Inflammatory macrophage treated with lipopolysaccharide for 4 hours (primary cell): ENCODE measurements at places on chromosomes 3 and 15.

DNA sequence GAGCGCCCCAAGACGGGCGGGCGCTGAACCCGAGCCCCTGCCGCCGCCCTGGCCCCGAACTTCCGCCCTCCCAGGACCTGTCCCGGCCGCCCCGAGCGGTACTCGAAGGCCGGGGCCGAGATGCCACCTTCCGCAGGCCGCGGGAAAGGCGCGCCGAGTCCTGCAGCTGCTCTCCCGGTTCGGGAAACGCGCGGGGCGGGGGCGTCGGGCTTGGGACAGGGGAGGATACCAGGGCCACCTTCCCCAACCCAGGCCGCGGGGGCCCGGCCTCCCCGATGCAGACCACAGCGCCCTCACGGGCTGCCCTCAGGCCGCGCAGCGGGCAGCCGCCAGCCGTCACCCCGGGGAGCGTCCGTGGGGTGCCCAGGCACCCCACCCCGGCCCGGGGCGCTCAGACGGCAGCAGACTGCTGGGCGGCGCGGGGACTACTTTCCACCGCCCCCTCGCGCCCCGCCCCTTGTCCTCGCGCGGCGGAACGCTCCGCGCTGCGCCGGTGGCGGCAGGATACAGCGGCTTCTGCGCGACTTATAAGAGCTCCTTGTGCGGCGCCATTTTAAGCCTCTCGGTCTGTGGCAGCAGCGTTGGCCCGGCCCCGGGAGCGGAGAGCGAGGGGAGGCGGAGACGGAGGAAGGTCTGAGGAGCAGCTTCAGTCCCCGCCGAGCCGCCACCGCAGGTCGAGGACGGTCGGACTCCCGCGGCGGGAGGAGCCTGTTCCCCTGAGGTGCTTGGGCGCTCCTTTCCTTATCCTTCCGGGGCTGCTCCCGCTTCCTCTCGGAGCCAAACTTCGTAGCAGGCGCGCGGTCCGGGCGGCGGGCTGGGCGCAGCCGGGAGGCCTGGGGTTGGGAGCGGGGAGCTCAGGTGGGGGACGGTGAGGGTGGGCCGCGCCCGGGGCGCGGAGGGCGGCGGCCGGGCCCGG, at the start of gene CTNNB1:
Gene CTNNB1, plus strand, starts transcription at position 556 of the 916 bp plus-strand sequence. CDS start 24,564 bp downstream, outside the sequence.
- DNase-seq = peak; percentile 91

DNA sequence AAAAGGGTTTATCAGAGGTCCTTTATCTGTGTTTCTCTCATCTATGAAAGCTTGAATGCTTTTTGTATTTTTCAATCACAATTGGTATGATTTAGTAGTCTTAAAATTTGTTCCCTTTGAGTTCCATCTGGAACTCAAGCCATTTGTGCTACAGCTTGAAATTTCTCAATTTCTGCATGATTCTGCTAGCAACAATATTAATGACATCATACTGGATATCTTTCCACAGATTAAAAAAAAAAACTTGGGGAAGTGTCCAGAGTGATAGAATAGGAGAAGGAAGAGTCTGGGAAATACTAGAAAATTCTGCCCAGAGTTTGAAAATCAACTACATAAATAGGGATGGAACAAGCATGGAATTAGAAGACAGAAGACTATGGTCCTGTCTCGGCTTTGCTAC, 9.3 kb upstream of the FBN1 start:
- DNase-seq = no peak

DNA sequence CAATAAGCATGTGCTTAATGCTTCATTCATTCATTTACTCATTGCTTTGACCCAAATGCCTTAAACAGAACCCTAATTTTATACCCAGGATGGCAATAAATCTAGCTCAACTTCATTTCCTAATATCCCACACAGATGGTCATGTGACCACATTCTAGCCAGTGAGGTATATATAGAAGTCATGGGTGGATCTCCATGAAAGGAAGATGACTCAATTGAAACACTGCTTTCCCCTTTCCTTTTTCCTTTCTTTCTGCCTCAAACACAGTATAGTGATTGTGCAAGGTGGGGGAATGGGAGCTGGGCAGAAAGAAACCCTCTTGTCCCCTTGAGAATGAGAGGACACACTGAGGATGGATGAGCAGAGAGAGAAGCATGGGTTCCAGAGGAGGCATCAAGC, 183.5 kb upstream of the PRICKLE2 start:
- DNase-seq = no peak

DNA sequence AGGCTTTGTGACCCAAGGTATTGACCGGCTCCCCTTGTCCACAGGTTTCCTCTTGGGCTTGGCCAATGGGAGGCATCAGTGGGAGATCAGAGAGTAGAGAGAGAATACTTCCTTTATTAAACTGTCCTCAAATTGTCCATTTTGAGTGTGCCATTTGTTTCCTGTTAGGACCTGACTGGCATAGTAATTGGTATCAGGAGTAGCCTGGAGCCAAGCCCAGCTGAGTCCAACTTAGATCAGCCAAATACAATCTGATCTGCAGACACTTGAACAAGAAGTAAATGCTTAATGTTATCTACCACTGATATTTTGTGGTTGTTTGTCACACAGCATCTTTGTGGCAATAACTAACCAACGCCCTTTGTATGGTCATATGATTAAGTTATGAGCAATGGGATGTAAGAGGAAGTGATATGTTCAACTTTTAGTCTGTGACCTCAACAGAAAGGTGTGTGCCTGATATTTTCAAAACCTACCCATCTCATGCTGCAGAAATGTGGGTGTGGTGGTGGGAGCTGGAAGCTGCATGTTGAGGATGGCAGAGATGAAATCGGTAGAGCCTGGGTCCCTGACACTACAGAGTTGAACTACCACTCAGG, 13.3 kb downstream of the MYD88 start:
- DNase-seq = peak; percentile 89

DNA sequence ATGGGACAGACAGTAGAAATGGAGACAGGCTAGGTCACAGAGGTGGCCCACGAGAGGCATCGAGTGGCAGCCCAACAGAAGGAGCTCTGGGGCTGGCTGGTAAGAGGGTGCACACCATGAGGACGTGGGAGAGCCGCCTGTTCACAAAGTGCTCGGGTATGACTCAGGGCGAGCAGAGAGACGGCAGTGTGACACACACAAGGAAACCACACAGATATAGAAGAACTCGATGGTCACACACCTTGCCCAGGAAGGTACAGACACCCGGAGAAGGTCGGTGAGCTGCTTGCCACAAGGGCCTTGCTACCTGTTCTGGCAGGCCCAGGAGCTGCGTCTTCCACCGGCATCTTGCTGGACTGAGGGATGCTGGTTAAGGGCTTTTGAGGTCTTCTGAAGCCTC, 50.2 kb downstream of the CA12 start:
- no peak for DNase-seq

DNA sequence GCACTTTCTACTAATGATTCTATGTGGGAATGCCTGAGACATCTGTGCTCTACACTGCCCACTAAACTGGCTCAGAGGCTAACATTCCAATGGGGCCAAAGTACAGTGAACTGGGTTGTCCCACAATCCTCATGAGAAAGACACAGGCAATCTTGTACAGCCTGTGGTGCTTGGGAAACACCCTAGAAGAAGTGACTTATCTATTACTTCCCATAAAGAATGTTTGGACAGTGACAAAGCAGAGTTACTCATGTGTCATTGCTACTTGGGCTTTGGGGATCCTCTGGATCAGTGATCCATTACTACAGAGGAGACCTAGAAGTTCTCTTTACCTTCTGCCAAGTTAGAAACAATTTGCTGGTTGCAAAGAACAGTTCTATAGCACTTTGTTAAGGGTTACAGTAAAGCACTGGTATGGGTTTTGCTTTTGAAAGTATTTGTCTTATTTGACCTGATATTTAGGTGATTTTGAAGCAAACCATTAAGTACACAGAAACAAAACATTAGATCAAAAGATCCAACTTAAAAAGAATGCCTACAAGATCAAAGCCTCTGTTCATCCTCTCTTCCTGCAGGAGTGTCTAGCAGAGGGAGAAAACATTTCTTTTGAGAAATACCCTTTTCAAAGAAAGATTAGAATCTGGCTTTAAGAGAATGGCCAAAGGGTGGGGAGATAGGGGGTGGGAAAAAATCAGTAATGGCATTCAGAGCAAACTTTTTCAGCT, 75.8 kb downstream of the CTNNB1 start:
- no peak for DNase-seq

- DNase-seq = no peak
Measured at GRCh38 chr3:72439321-72440183, 408.7 kb downstream of the SHQ1 start.

- no peak for DNase-seq
Measured at GRCh38 chr3:127050733-127051132, 67.8 kb downstream of the PLXNA1 start.

DNA sequence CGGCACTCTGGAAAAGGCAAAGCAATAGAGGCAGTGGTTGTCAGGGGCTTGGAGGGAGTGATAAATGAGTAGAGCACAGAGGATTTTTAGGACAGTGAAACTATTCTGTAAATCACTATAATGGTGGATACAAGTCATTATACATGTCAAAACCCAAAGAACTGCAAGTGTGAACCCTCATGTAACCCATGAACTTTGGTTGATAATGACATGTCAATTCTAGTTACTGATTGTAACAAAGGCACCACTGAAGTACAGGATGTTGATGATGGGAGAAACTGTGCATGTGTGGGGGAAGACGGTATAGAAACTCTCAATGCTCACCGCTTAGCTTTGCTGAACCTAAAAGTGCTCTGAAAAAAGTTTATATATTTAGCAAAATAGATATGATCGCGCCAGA, 36.0 kb downstream of the BTLA start:
- DNase-seq = no peak
